ENCODE measurements at places on chromosomes 5 and 9.

DNA sequence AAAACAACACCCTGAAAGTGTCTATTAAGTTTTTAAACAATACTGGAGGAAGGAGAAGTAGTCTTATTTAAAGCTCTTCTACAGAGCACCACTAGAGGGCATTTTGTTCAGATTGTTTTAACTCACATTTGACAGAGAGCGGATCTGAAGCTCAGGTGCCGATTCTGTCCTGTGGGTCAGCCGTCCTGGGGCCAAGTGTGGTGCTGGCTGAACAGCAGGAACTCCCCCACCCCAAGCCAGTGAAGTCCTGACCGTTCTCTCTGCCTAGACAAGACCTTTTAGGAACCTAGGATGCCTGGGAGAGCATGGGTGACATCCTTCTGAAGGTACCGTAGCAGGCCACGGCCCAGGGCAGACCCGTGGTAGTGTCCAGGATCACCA is 3.9 kb downstream of the EXOC3 start:
- DNase-seq = no peak

GRCh38 chr5:95727764-95728191 is 3.4 kb upstream of the RHOBTB3 start:
- no peak for DNase-seq

DNA sequence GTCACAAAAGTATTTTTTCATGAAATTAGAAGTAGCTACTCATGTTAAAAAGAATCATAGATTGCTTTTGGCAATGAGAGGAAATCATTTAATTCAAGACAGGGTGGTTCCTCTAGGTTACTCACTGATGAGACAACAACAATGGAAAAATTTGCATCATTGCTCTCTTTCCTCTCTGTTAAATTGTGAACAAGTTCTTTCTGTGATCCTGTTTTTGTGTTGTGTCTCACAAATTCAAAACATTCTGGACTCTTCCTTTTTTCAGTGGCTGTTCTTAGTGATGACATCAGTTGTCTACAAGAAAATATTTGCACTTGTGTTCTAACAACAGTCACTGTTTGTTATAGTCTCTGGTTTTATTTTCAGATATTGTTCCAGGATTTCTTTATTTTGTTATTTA is 95.3 kb downstream of the XRCC4 start:
- DNase-seq = no peak

- DNase-seq = no peak
Observed at GRCh38 chr5:144464306-144464705, 293.6 kb downstream of the KCTD16 start.

GRCh38 chr9:107866711-107867311 is 377.2 kb upstream of the KLF4 start:
- no peak for DNase-seq

DNA sequence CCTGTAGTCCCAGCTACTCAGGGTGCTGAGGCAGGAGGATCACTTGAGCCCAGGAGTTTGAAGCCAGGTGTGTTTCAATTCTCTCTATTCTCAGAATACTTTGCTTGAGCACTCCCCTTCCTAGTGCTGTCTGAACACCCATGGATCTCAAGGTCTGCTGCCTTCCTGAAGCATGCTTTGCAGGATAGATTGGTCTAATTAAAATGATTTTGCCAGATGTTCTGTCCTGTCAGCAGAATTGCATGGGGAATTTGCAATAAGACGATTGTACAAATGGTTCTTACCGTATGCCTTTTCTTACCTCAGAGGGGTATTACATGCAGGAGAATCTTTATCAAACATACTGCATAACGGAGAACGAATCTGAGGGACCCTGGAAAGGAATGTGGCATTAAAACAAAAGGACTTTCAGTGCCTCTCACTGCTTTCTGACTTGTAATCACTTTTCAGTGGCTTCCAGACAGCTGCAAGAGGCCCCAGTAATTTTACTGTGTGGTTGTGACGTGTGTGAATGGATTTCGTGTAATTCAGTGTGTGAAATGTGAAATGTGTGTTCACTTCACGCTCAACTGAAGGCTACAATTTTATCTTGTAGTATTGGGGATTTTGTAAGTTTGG is 587.2 kb upstream of the SEMA6A start:
- no peak for DNase-seq
